ENCODE measurements at places on chromosomes 3 and 15.

DNA sequence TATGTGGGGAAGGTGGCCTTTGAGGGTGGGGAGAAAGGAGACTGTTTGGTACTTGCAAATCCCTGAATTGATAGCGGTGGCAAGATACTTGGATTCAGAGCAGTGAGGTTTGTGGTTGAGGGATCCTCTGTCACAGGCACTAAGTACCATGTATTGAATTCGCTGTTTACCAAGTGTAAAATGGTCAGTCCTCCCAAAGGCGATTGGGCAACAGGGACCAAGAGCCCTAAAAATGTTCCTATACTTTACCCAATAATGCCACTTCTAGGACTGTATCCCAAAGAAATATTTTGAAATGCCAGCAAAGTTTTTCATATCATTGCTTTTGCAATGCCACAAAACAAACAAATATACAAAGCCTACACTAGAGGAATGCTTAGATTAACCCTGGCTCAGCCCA, 43.4 kb upstream of the MRPS22 start:
- no peak for DNase-seq

DNA sequence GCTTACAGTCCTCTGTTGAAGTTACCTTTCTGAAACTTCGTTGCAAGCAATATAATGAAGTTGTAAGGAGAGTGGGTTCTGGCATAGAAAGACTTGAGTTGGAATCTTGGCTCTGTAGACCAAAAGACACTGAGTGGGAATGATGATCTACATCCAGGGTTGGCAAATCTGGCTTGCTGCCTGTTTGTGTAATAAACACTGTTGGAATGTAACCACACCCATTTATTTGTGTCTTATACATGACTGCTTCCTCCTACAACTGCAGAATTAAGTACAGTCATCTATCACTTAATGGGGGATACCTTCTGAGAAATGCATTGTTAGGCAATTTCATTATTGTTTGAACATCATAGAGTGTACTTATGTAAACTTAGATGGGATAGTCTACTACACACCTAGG, 178.4 kb upstream of the SUCLG2 start:
- DNase-seq = no peak

DNA sequence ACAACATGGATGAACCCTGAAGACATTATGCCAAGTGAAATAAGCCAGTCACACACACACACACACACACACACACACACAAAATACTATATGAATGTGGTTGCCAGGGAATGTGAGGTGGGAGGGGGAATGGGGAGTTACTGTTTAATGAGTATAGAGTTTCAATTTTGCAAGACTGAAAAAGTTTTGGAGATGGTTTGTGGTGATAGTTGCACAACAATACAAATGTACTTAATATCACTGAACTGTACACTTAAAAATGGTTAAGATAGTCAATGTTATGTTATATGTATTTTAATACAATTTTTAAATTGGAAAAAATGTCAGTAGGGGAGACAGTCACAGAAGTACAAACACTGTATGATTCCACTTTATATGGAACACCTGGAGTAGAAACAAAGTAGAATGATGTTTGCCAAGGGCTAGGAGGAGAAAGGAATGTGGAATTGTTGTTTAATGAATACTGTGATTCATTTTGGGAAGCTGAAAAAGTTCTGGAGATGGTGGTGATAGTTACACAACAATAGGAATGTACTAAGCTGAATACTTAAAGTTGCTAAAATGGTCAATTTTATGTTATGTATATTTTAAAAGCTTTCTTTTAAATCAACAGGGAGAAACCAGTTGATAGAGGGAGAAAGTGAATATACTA, 76.6 kb downstream of the RPL39L start:
- DNase-seq = peak; percentile 23

- DNase-seq = no peak
These were observed 137.0 kb downstream of the DNAJB8 start for GRCh38 chr3:128329491-128330213.

- no peak for DNase-seq
These were observed 86.9 kb downstream of the KLF15 start for GRCh38 chr3:126270145-126270811.

Data from fibroblast of skin of back (primary cell).